HFF-Myc (cell line): ENCODE measurements at places on chromosomes 11 and 22.

GRCh38 chr11:113994077-113994954 lies 19.4 kb downstream of the HTR3A start:
- DNase-seq, result no peak

DNA sequence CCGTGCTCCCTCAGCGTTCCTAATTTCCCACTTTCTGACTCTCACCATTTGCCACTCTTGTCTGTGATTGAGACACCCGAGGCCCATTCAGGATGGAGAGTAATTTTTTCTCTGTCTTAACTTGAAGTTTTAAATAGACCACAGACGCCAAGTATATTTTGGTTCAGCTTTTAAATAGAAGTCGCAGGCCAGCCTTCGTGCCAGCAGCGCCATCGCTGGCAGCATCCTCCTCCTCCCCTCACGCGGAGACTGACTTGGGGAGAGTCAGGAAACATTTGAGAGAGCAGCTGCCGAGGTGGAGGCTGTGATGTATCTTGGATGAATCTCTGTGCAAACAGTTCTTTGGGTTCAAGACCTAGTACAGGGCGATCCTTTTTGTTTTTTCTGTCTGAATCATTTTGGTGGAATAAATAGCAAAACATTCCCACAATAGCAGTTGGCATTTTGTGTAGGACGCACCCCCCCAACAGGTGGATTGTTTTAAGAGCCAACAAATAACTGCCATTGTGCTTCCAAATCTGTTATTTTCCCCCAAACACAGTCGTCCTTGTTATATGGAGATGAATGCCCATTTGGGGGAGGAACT lies 889 bp upstream of the DMC1 start:
- no peak for DNase-seq

DNA sequence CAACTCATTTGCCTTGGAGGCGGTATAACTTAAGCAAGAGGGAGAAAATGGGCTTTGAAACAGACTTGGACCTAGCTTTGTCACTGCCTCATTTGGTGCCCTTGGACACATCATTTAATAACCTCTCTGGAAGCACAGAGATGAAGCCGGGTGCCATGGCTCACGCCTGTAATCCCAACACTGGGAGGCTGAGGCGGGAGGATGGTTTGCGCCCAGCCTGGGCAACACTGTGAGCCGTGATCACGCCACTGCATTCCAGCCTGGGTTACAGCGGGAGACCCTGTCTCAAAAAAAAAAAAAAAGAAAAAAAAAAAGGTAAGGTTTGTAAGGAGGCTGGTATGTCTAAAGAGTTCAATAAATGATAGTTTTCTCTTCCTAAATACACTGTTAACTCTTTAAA lies 806 bp downstream of the COA4 start:
- no peak for DNase-seq

GRCh38 chr11:23789938-23790371 lies 706.9 kb upstream of the LUZP2 start:
- peak; percentile 19 for DNase-seq

DNA sequence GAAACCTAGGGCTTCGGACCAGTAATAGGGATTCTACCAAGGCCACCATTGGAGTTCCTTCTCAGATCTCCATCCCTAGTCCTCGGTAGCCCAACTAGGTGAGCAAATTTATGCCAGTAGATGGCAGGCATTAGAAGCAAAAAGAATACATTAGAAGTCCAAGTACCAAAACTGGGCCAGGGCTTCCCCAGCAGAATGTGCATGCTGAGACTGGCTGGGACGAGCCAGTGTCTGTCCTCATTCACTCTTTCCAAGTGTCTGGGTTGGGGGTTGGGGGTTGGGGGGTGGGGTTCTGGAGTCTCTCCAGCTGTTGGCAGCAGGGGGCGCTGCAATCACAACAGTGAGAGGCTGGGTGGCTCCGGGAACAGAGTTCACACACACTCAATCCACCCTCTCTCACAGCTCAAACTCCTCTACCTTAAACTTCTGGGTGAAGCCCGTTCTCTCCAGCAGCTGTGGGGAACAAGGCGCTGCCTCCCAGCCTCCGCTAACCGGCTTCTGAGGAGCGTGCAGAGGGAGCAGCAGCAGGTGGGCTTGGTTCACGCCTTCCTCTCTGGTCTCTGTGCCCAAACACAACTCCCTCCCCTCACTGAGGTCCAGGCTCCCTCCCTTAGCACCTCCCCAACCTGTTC lies 57.5 kb downstream of the BTG4 start:
- DNase-seq, result no peak
